RWPE2 (cell line): ENCODE measurements at places on chromosomes 2 and 18.

DNA sequence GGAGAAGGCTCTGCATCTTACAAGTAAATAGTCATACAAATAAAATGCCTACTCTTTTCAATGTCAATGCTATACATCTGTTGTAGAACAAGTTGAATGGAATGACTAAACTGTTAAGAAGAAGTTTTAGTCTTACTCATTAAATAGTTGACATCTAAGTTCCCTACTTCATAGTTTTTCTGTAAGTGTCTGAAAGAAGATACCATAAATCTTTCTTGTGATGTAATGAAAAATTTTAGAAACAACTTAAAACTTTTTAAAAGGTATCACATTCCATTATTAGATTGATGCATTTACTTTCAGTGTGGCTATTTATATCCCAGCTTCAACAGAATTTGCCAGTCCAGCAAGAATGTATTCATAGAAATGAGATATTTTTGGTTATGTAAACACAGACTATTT lies 185.2 kb upstream of the EPC2 start:
- DNase-seq = no peak
- H3K27ac ChIP-seq = no peak overlapping the region
- H3K4me3 ChIP-seq = no peak overlapping the region
- H3K4me1 ChIP-seq = no peaks in the 10 kb centered on the region
- no peaks in the 10 kb centered on the region for H3K36me3 ChIP-seq

DNA sequence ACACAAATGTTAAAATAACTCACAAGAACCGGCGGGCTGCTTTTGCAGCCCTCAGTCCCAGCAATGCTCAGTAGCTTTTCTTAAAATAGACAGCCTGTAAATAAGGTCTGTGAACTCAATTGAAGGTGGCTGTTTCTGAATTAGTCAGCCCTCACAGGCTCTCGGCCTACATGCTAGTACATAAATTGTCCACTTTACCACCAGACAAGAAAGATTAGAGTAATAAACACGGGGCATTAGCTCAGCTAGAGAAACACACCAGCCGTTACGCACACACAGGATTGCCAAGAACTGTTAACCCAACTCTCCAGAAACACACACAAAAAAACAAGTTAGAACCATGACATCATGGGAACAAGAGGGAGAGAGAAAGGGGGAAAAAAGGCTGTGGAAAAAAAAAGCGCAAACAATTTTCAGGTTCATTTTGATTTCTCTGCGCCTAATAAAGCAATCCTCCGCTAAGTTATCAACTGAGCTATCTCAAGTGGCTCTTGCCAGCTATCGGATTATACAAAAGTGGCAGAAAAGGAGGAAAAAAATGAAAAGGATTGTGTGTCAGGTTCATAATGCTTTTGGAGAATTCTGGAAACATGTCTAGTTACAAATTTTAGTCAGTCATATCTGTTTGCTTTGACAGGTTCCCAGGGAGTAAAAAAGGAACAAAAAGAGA lies 89.1 kb downstream of the ZEB2 start:
- H3K27ac ChIP-seq = no peak overlapping the region
- DNase-seq = no peak
- H3K27me3 ChIP-seq = no peaks in the 10 kb centered on the region
- no peaks in the 10 kb centered on the region for H3K36me3 ChIP-seq
- H3K4me1 ChIP-seq = no peaks in the 10 kb centered on the region

DNA sequence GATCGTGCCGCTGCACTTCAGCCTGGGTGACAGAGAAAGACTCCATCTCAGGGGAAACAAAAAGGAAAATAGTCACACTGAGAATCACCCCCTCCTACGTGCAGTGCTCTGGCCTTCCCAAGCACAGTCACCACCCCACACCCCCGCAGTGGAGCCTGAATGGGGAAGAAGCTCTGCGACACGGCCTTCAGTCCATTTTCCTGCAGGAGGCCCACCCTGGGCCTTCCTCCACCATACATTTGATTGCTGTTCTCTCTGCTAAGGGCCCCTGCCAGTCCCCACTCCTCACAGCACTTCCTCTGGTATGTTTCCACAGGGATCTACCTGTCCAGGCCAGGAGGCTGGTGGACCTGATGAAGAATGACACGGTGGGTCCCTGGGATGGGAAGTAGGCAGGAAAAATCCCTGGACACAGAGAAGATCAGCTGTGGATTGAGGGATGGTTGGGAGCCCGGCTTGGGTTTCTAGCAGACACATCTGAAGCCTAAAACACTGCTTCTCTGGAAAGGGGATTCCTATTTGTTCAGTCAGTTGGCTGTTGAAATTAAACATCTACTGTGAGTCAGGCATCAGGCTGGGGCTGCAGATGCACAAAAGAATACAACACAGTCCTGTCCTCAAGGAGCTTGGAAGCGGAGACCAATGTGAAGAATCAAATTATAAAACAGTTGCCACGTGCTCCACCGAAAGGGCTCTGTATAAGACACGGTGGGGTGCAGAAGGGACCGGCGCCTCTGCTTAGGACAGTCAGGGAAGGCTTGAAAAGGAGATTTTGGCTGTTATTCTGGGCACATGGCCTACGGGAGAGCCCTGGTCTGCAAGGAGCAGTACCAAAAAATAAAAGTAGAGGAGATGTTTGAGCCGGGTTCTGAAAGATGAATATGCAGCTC lies 82.2 kb downstream of the PLB1 start:
- peaks cover 5% of the 10 kb centered on the region for H3K4me1 ChIP-seq
- H3K4me3 ChIP-seq = no peak overlapping the region
- no peaks in the 10 kb centered on the region for H3K36me3 ChIP-seq
- no peaks in the 10 kb centered on the region for H3K27me3 ChIP-seq
- no peak overlapping the region for H3K27ac ChIP-seq
- no peak for DNase-seq

DNA sequence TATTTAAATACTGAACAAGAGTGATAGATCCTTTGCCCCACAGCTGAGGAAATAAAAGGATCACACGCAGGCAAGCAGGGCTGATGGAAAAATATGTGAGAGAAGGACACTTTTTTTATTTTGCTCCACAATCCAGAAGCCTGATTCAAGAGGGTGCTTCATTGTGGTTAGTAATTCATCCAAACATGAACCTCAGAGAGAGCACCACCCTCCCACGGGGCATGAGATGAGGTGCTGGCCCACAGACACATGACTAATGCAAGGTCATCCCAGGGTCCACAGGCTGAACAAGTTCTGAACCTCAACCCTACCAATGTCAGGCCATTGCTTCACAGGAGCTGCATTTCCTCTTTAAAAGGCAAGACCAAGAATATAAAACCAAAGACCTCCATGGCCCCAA lies 239.6 kb downstream of the MREG start:
- no peaks in the 10 kb centered on the region for H3K27me3 ChIP-seq
- H3K27ac ChIP-seq = no peak overlapping the region

DNA sequence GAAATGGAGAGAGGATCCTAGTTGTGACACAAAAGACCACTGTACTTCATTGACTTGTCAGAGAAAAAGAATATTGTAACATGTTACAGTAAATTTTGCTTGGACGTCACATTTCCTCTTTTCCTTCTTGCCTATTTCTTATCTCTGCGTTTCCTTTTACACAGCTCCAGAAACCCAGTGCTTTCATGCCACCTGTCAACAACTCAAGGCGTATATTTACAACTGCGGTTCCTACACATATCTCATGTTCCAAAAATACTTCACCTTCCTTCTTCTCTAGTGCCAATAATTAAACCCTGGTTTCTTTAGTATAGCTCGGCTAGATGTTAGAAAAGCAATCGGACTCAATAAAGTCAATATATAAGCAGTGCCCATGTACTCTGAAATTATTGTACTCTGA lies 911.5 kb upstream of the FSHR start:
- H3K27me3 ChIP-seq = peaks cover 3% of the 10 kb centered on the region
- H3K36me3 ChIP-seq = no peaks in the 10 kb centered on the region
- DNase-seq = no peak

DNA sequence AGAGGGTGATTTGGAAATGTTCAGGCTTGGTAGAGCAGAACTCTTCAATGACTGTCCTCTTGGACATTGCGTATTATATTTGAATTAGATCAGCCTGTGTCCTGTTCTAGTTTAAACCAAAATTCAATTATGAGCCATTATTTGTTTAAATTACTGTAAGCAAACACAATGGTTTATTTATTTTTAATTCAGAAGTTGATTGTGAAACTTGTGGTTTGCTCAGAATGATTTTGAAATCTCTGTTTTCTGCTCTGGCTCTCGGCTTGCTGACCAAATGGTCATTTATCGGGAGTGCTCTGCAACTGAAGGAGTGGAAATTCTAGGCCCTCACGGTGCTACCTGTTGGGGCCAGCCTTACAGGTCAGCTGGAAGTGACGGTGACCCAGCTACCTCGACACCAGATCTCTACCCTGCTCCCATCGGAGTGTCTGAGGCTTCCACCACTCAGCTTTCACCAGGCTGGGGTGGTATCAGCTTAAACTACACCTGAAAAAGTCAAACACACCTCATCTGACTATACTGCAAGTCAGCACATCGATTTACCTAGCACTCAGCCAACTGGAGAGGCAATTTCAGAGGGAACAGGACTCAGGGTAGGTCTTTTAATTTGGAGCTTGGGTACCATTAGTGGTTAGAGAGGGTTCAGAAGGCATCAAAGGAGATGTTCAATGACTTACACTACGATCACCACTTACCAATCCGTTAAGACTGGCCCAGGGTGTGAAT lies 36.8 kb upstream of the GPD2 start:
- peak overlapping the region; percentile 55 for H3K4me3 ChIP-seq
- no peak for DNase-seq
- H3K27ac ChIP-seq = peak overlapping the region; percentile 72
